ENCODE measurements at places on chromosomes 13 and 19. TPM values are rescaled to one million over a fixed set of nuclear protein-coding genes. Genes with fewer than 3 reads are reported as not detected.

The KCNRG gene
- 32.2 TPM for total RNA-seq

The SPACA4 gene
- not detected for total RNA-seq

The ZNF723 gene
- total RNA-seq, result not detected

The EFNB2 gene
- 99.2 TPM for total RNA-seq

The PNMA8B gene
- 14.4 TPM for total RNA-seq

The ZNF506 gene
- 106 TPM for total RNA-seq

The MYPOP gene
- total RNA-seq, result 1.9 TPM

The MAG gene
- total RNA-seq, result 0.31 TPM

The FFAR2 gene
- not detected for total RNA-seq

The GNA15 gene
- 0.94 TPM for total RNA-seq

The MZF1 gene
- 26.3 TPM for total RNA-seq

The CD79A gene
- total RNA-seq, result not detected

The CYP4F2 gene
- total RNA-seq, result not detected

The KIR2DL3 gene
- not detected for total RNA-seq

The CALR3 gene
- total RNA-seq, result not detected

The FUT1 gene
- total RNA-seq, result 0.31 TPM

The PSG2 gene
- not detected for total RNA-seq

The ZIK1 gene
- 30.4 TPM for total RNA-seq

The ZNF99 gene
- total RNA-seq, result 1.6 TPM

The NMRK2 gene
- total RNA-seq, result not detected

The RNF17 gene
- total RNA-seq, result 2.2 TPM

The CLIP3 gene
- total RNA-seq, result 59.5 TPM

The AP3D1 gene
- 72.6 TPM for total RNA-seq

The FCER2 gene
- total RNA-seq, result not detected

The ATP4B gene
- total RNA-seq, result not detected

The KLK7 gene
- not detected for total RNA-seq

Data from parietal lobe (tissue), 2 donors.